Activated naive CD4-positive, alpha-beta T cell treated with anti-CD3 and anti-CD28 coated beads, Interleukin-2, amount 50 U/mL, for 72 hours (primary cell): ENCODE measurements at places on chromosomes 13 and 19.

- DNase-seq, result peak; percentile 37
Observed at GRCh38 chr19:48271531-48272151, 1.8 kb downstream of the ZNF114 start.

- DNase-seq, result no peak
Observed at GRCh38 chr13:98524391-98524790, 52.5 kb downstream of the STK24 start.

DNA sequence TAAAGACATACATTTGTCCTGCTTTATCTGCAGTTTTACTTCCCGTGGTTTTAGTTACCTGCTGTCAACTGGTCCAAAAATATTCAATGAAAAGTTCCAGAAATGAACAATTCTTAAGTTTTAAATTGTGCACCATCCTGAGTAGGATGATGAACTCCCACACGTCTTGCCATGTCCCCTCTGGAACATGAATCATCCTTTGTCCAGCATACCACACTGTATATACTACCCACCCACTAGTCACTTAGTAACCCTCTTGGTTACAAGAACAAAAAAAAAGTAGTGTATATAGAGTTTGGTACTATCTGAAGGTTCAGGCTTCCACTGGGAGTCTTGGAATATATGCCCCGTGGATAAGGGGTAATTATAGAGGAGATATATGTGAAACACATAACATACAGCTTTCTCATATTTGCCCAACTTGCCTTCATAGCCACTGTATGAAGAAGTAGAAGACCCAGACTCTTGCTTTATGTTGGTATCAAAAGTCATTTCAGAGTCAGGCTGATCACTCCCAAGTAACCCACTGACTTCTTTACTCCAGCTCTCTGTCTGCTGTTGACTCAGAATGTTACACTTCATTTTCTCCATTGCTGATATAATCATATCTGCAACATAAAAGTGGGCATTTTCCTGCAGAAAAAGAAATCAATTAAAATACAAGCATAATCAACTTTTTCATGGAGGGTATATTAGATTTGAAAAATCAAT, 19.3 kb downstream of the RUBCNL start:
- DNase-seq, result no peak

DNA sequence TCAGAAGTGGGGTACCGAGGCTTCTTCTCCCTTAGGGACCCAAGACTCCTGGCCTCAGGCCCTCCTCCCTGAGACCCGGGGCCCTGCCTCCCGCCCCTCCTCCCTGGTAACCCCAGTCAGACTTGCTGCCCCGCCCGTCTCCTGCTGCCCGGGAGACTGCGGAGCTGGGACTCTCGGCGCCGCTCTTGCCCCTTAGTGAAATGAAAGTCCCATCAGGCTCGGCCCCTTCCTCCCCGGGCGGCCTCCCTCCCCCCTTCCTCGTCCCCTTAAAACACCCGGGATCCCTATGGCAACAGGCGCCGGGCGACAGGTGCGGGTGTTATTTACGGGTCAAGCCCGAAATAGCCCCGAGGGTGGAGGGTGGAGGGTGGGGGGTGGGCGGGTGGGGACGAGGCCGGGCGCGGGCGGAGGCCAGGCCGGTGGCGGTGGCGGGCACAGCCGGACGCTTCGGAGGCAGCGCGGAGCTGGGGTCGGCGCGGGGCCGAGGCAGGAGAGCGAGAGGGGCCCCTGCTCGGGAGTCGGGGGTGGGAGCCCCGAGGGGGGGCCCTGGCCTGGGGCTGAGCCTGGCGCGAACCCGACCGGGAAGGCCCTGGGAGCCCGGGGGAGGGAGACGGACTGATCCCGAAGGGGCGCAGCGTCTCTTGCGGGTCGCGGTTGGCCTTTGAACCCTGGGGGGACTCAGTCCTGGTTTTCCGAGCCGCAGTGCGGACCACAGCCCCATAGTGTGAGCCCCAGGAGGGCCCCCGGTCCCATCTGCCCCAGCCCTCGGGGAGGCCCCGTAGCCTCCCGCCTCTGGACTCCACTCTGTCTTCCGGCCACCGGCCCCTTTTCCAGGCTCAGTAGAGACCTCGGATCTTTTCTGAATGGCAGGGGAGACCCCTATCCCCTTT, at the start of gene CACNG6:
Gene CACNG6, plus strand, starts transcription at position 414 of the 890 bp plus-strand sequence. CDS start 1,241 bp downstream, outside the sequence.
- DNase-seq, result no peak

- DNase-seq, result no peak
Observed at GRCh38 chr19:4152241-4152998, 1.0 kb upstream of the CREB3L3 start.

DNA sequence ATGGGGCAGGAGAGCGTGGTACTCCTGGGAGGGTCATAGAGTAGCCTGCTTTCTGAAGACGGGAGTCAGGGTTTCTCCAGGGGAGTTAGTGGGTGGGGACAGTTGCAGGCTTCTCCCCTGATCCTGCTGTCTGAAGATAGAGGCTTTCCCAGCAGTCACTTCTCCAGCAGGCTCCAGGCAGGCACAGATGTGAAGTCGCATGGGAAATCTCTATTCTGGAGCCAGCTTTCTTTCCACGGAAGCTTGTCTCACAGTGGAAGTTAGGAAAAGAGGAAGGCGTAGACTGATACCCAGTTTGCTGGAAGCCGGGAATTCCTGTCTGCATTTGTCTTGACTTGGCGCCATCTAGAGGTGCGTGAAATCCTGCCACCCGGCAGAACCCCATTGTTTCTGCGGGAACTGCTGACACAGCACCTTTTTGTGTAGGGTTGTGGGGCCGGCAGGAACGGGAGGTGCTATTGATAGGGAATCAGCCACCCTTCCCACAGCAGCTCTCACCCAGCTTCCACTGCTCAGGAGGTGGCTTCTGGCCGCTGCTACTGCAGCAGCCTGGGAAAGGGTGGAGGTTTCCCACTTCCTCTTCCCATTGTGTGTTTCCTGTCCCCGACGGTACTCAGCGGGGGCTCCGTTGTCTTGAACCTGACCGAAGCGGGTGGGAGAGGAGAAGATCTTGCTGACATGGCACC, 28.5 kb upstream of the NPAS1 start:
- peak; percentile 66 for DNase-seq

GRCh38 chr19:45107621-45108150, 14.7 kb downstream of the PPP1R37 start:
- DNase-seq, result no peak

GRCh38 chr19:35529241-35530218, 1.4 kb upstream of the SBSN start:
- no peak for DNase-seq
